Mesenchymal stem cell (in vitro differentiated cells and primary cell): ENCODE measurements at places on chromosomes 3 and 15.

GRCh38 chr3:142281474-142281873, 56.1 kb upstream of the GK5 start:
- DNase-seq = no peak

DNA sequence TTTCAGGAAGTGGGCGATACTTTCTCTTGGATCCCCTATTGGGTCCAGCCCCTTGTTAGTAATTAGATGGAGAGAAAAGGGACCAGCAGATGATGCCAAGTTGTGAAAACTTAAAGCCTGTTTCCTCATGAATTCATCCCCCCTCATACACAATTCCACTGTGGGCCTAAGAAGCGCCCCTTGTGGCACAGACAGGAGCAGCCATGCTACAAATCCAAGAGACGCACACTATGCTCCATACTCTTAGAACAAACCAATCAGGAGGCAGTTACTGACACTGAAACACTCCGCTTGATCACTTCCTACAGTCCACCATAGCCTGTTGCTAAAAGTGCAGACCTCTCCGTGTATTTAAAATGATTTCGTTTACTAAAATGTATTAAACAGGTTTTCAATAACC, 111.3 kb upstream of the ARRDC4 start:
- no peak for DNase-seq

DNA sequence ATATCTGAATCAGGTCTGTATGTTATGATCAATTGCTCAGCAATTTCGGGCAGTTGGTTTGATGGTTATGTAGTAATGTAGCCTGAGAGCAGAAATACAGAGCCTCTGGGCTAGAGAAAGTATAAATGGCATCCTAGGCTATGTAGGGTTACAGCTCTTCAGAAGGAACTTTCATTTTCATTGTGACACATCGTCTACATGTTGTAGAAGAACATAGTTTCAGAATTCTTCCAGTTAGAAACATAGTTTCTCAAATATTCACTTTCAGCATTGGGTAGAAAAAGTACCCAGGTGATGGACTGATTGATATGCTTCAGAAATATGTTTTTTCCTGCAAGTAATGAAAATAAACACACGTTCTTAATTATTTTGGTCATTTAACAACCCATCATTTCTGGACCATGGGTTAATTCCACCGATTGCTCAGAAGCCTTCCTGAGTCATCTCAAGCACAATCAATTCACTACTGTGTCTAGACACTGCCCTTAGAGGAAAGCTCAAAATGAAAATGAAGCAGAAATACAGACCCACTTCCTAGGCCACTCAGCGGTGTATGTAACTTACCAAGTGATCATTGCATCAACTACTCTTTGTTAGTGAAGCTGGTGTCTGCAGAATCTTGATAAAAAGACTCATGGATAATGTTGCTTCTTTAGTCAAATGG, 88.8 kb upstream of the TSEN2 start:
- DNase-seq = no peak

GRCh38 chr3:183339461-183340086, 86.5 kb downstream of the B3GNT5 start:
- no peak for DNase-seq

- no peak for DNase-seq
These were observed 453.7 kb downstream of the ZNF385D start for GRCh38 chr3:21297304-21297703.

- no peak for DNase-seq
These were observed 5.0 kb downstream of the LMCD1 start for GRCh38 chr3:8506571-8507061.

GRCh38 chr15:38247336-38247735, 5.3 kb upstream of the SPRED1 start:
- peak; percentile 33 for DNase-seq

- DNase-seq = no peak
These were observed 207.6 kb downstream of the MAGI1 start for GRCh38 chr3:65830948-65831732.

DNA sequence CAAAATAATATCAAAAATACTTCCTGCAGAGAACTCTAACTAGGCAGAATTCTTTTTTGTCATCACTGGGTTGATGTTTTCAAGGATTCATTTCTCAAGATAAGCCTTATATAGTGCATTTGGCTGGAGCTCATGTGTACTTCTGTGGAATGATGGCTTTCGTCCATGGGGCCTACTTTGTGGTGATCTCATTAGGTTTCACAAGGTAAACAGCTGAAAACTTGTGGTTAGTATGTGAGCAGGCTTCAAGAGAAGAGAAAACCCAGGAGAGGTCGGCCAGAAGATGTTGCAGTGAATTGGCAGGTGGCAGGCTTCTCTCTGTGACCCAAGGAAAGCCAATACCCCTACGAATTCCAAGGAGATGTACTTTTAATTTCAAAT, 121.4 kb upstream of the PHLDB2 start:
- DNase-seq = peak; percentile 90

- DNase-seq = no peak
These were observed 6.9 kb downstream of the CXCR6 start for GRCh38 chr3:45950131-45950530.

- DNase-seq = no peak
These were observed 46.2 kb downstream of the OSBPL10 start for GRCh38 chr3:31934866-31935265.
